ENCODE measurements at places on chromosomes 2 and 18.

DNA sequence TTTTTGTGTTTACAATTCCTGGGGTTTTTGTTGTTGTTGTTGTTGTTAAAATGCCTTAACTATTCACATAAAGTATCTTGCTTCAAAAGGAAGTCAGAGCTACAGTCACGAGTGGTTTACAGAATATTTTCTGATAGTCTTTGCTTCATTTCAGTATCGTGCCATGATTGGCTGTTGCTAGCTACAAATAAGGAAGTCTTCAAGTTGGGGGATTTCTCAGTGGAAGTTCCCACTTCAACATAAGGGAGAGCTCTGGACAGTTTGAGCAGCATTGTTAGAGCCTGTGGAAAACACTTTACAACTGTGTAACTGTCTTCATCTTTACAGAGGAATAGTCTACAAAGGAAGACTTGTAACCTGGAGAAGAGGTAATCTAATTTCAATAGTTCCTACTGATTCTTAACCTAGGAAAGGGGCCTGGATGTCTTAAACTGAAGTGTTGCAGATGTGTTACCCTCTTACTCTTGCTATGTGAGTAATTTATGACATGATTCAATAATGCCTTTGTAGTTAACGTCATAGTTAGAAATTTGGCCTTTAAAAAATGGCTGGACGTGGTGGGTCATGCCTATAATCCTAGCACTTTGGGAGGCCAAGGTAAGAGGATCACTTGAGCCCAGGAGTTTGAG, 23.4 kb upstream of the TANK start:
- no peak for DNase-seq

DNA sequence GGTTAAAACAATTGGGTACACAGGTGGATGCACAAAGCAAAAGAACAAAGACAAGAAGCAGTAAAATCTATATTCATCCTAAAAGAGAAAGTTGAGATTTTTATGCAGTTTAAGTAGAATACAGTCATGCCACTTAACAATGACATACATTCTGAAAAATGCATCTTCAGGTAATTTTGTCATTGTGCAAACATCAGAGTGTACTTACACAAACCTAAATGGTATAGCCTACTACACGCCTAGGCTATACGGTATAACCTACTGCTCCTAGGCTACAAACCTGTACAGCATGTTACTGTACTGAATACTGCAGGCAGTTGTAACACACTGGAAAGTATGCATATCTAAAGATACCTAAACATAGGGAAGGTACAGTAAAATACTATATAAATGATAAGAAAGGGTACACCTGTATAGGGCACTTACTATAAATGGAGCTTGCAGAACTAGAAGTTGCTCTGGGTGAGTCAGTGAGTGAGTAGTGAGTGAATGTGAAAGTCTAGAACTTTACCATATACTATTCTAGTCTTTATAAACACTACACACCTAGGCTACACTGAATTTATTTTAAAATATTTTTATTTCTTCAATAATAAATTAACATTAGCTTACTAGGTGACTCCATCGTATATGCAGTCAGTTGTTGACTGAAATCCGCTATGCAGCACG, 132.9 kb downstream of the BARD1 start:
- no peak for DNase-seq

GRCh38 chr18:5057386-5058348, 139.4 kb downstream of the AKAIN1 start:
- DNase-seq: no peak

- DNase-seq: no peak
Measured at GRCh38 chr2:135055182-135055786, 3.2 kb downstream of the RAB3GAP1 start.

- DNase-seq: no peak
Measured at GRCh38 chr2:196315388-196316049, 144.1 kb upstream of the STK17B start.

DNA sequence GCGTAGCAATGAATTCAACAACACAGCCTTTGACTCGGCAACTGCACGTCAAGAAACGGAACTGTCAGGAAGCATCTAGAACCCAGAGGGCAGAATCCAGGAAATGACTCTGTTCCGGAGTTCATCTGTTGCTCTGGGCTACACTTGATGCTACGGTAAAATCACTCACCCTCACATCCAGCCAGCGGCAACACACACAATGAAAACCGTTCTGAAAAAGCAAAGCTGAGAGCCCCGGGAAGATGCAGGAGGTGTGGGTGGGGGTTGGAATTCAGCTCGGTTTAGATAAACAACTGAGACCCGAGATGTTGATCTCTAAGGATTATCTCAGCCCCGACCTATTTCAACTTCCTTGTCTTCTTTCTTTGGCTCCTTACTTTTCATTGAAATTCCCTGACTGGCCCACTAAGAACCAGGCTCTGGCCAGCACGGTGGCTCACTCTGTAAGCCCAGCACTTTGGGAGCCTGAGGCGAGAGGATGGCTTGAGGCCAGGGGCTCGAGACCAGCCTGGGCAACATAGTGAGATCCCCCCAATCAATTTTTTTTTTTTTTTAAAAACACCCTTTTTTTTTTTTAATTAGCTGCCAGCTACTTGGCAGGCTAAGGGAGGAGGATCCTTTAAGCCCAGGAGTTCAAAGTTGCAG, 13.3 kb upstream of the RAB17 start:
- DNase-seq: no peak

DNA sequence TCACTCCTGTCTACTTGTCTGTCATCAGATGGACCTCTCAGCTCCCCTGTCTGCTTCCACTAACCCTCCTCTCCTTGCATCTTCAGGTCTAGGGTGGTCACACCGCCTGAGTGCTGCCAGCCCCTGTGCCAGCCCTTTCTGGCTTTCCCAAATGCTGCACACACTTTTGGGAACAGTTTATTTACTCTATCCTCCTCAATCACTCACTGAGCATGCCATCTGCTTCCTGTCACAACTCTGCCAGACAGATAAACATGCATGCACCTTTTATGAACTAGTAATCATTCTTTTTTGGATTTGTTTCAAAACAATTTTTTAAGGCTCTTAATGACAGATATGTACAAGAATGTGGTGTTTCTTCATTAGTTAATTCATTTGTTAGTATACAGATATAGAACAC, 56.3 kb upstream of the CCDC195 start:
- DNase-seq: no peak

DNA sequence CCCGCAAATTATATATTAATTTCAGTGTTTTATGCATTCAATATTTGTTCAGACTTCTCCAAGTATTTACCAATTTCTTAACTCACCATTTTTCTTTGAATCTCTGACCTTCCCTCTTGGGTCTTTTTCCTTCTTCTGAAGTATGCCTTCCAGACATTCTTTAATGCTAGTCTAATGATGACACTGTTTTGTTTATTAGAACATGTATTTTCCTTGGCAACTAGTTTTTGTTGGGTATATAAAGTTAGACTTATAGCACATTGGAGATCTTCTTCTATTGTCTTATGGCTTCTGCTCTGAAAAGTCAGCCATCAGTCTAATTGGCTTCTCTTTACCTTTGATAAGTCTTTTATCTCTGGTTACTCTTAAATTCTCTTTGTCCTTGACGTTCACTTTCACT, 423.2 kb upstream of the NRP2 start:
- no peak for DNase-seq

- no peak for DNase-seq
Measured at GRCh38 chr2:72793798-72794440, 31.9 kb downstream of the EXOC6B start.

DNA sequence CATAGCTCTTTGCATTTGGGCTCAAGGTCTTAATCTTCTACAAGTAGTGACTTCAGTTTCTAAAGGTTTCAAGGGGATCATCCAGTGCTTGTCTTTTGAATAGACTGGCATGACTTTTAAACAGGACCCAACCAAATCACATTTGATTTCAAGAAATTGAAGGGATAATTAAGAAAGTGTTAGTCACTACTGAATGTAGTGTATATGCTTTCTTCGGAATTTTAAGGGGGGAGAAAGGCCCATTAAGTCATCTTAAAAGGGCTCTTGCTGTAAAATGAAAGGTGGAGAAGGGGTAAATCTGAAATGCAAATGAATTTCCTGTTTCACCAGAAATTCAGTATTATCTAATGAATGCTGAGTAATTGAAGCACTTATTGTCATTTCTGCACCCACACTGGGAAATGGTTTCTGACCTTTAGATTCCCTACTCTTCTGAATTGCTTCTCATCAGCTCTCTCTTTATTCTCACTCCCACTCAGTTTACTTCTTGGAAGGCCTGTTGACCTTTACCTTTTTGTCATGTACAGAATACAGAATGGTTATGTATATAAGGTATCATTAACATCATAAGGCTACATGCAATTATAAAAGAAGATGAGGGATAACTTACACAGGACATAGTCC, 241.4 kb downstream of the SLC8A1 start:
- DNase-seq: no peak

GRCh38 chr2:226771067-226771466, 28.6 kb downstream of the IRS1 start:
- DNase-seq: no peak

DNA sequence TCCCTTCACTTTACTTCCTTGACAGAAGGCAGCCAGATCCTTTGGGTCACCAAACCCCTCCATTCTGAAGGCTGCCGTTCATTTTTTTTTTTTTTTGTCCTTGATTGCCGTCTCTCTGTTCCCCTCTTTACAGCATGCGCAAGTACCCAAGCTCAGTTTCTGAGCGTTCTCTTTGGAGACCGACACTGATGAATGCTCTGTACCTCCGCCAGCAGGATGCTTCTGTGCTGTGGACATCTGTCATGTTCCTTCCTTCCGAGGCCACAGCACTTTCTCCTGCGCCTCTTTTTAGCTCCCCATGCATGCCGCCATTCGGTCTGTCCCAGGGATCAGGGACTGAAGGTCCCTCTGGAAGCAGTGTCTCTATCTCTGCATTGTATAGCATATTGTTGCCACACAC, 278.7 kb upstream of the RAB12 start:
- no peak for DNase-seq

DNA sequence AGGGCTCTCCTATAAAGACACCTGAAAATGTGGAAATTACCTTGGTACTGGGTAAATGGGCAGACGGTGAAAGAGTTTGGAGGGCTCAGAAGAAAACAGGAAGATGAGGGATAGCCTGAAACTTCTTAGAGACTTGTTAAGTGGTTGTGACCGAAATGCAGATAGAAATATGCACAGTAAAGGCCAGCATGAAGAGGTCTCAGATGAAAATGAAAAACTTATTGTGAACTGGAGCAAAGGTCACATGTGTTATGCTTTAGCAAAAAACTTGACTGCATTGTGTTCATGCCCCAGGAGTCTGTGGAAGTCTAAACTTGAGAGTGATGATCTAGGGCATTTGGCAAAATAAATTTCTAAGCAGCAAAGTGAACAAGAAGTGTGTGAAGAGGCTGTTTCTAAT, 137.1 kb downstream of the CBLN2 start:
- no peak for DNase-seq

DNA sequence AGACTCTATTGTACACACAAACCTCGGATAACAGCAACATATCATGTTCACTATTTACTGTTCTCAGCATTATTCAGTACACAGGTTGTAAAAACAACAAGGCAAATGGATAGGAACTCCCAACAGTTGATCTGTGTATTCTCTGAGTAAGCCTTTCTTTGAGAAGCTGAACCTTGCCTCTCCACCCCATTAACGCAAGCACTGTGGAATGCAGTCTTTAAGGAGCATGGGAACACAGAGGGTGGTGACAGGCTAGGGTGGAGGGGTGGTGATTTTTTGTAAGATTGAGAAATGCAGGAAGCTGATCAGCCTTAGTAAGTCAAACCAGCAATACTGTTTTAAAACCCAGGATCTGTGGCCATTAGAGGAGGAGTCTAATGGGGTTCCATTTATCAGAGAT, 19.6 kb upstream of the SERPINB11 start:
- DNase-seq: no peak

GRCh38 chr2:190746971-190747761, 98.3 kb downstream of the NAB1 start:
- no peak for DNase-seq

DNA sequence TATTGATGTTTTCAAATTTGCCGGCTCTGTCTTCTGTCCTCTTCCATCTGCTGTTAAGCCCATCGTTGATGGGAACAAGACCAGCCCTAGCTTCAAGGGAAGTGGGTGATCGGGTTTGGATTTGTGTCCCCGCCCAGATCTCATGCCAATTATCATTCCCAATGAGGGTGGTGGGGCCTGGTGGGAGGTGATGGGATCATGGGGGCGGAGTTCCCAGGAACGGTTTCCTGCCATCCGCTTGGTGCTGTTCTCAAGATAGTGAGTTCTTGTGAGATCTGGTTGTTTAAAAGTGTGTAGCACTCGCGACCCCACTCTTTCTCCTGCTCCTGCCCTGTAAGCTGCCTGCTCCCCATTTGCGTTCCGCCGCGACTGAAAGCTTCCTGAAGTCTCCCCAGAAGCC, 9.5 kb downstream of the ASB18 start:
- DNase-seq: no peak

DNA sequence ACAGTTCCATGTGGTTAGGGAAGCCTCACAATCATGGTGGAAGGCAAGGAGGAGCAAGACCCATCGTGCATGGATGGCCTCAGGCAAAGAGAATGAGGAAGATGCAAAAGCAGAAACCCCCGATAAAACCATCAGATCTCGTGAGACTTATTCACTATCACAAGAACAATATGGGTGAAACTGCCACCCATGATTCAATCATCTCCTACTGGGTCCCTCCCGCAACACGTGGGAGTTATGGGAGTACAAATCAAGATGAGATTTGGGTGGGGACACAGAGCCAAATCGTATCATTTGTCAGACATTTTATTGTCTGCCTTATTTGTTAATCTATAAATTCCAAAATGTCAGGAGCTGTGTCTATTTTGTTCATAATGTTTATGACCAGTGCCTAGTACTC, 17.6 kb downstream of the NBAS start:
- DNase-seq: no peak

DNA sequence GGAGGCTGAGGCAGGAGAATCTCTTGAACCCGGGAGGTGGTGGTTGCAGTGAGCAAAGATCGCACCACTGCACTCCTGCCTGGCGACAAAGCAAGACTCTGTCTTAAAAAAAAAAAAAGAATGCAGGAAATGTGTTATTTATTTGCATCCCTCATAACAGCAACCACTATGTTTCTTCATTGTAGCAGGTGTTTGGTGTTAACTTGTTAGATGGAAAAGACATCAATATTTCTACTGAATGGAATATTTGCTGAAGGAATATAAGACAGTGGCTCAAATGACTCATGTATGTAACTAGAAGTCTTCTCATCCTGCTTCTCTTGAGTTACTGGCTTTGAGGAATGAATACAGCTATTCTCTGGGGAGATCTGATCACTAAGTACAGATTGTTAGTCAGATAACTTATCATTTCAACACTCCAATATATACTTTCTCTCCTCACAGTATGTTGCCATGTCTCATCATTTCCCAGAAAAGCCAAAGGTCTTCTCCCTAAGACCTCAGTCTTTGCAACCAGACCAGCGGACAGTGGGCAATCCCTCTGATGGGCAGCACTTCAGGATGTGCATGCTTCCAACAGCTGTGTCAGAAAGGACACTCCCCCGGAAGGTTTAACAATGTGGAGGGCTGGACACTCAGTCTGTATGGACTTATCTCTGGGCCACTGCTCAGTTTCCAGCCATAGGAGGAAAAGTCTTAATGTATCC, 104.4 kb upstream of the STK17B start:
- no peak for DNase-seq

DNA sequence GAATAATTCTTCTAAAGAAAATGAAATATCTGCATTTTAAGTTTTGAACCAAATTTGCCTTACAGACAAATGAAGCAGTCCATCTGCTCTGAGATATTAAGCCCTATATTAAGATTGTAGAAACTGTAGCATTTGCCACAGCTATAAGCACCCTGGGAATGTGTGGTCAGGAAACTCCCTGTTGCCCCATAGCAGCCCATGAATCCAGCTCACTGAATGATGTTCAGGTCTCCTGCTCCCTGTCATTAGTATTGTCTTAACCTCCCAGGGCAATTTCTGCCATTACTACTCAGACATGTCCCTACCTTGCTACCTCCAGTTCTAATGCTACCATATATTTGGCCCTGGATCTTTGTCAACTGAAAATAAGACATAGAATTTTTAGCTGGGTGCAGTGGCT, 41.1 kb downstream of the CDK15 start:
- DNase-seq: no peak

All from NCI-H187 treated with DMSO at 0.1 percent for 48 hours (cell line).